ENCODE measurements at places on chromosomes 2 and 18.

GRCh38 chr2:104849618-104850141 is 4.2 kb upstream of the POU3F3 start:
- peak; percentile 42 for DNase-seq

GRCh38 chr18:55446996-55447671 is 140.9 kb downstream of the TCF4 start:
- no peak for DNase-seq

DNA sequence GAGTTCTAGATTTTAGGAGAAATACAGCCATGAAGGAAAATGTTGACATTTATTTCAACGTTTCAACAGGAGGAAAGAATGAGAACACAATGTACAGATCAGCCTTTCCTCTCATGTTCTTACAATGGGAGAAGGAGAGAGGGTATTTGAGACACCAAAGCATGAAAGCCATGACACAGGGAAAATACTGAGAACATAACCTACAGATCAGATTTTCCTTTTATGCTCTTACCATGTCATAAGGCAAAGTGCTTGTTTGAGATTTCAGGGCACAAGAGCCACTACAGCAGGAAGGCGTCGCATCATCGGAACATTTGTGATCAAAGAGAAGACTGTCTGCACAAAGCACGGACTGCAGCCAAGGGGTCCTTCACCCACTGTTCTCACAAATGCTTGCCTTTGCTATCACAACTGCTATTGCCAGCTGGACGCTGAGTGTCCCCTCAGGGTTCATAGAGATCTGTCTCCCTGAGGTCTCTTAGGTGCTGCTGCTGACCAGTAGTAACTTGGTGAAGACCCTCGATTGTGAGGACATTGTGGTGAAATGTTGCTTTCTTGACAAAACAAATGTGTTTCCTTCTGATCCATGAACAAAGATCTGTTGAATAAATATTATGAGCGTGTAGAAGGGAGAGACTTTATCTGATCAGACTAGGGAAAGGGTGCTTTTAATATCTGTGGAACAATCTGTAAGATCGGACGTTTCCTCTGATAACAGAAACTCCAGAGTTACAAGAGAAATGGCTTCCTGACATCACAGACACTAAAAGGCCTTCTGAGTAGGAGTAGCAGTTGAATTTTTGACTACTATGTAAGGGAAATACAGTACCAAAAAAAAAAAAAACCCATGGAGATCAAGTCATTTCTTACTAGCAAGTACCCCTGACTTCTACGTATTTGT is 6.4 kb upstream of the IL1RL1 start:
- no peak for DNase-seq

DNA sequence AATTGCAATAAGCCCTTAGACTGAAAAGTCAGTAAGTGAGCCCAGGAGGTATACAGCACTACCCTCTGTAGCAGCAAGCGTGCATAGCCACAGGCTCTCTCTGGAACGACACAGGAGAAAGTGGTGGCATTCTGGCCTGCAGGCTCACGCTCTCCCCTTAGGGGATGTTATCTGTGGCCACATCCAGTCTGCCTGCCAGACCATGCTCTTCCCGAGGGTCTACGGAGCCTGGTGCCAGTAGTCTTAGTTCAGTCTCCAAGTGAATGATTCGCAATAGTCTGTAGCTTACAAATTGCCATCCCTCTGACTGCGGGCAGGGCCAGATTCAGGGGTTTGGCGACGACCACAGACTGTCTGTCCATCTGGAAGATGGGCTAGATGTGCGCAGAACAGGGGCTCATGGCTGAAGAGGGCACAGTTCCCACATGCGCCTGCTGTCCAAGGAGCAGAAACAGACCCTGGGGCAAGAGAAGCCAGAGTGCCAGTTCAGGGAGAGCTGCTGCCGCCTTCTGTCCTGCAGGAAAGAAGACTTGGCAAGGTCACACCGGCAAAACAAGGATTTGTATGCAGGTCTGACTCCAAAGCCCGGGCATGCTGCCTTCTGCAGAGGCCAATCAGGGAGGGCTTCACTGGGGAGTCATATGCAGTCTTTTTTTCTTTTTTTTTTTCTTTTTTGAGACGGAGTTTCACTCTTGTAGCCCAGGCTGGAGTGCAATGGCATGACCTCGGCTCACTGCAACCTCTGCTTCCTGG is 3.5 kb upstream of the KLF11 start:
- DNase-seq, result no peak

DNA sequence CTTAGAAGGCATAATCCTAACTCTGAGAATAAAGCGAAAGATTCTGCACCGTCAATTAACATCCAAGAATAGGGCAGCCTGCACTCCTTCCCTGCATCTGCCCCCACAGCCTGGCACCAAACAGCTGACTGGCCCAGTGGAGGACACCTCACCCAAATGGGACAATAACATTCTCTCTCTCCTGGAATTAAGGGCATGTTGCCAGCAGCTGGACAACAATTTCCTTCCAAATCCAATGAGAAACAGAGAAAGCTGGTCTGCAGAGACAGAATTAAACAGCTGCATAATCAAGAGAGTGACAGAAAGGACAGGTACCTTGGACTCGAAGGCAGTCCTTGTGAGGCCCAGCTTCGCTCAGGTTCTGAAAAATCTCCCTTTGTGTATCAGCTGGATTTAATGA is 15.0 kb downstream of the COX7A2L start:
- DNase-seq, result no peak

GRCh38 chr2:218180467-218181114 is 13.8 kb upstream of the CXCR1 start:
- no peak for DNase-seq

- DNase-seq, result no peak
These were observed 60.6 kb downstream of the POU3F3 start for GRCh38 chr2:104914509-104914908.

GRCh38 chr2:10722252-10722825 is 909 bp downstream of the ATP6V1C2 start:
- DNase-seq, result no peak

DNA sequence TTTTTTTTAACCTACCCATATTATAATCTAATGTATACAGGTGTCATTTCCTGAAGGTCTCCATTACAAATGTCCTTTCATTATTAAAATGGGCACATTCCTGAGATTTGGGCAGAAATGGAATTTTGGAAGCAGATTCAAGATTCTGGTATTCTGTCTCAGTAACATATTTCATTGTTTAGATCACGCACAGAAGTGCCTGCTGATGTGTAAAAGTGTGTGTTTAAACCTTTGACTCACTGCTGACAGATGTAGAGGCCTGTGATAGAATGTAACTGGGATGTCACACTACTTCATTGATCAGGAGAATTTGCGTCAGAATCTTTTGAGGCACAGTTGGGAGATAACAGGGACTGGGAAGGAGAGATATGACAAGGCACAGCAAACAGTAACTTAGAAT is 276.8 kb upstream of the EPAS1 start:
- no peak for DNase-seq

GRCh38 chr2:47167149-47167548 is 12.0 kb upstream of the STPG4 start:
- no peak for DNase-seq

- no peak for DNase-seq
These were observed 10.1 kb downstream of the SERPINB10 start for GRCh38 chr18:63917817-63918216.

- DNase-seq, result no peak
These were observed 64.3 kb upstream of the RBMS1 start for GRCh38 chr2:160557903-160558302.

DNA sequence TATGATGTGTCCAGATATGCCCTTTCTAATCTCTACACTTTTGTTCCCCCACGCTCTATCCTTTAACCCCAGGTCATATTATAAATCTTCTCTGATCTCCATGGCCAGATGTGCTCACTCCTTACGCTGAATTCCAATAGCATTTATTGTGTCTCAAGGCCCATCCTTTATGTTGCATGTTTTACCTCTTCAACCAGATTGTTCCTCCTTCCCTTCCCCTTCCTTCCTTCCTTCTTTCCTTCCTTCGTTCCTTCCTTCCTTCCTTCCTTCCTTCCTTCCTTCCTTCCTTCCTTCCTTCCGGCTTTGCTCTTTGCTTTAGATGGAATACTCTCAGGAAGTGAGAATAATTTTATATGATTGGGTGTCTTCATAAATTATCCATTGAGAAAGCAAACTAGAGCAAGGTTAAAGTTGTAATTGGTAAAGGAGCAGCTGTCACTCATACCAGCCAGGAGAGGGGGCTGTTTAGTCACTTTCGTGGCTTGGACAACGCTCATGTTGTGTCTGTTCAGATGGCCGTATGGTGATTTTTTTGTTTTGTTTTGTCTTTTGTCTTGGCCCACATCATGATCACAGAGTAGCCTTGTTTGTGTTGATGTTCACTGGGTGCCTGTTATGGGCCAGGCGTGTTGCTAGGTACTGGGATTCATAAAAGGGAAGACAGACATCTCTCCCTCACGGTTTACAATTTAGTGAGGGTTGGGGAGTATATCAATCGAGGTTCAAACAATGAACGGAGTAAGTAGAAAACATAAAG is 68.0 kb downstream of the DAW1 start:
- DNase-seq, result no peak

DNA sequence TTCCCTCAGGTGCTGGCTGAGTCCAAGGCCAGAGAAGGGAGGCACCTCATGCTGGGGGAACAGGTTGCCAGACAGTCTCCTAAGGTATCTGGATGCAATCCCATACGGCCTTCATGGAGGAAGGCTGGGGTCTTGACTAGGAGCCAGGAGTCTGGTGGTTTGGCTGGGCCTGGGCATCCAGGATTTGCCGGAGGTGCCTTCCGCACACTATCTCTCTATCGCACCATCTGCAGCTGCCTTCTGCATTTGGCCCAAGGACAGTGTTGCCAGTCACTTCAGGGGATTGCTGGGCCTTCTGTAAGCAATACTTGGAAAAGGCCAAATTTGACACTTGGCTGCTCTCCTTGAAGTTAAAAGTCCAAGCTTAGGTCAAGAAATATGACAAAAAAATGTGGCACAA is 327.2 kb downstream of the EN1 start:
- no peak for DNase-seq

- DNase-seq, result no peak
These were observed 268.2 kb downstream of the RPIA start for GRCh38 chr2:88959480-88960204.
